ENCODE measurements at places on chromosomes 3 and 15. TPM values are rescaled to one million over a fixed set of nuclear protein-coding genes. Genes with fewer than 3 reads are reported as not detected.

DNA sequence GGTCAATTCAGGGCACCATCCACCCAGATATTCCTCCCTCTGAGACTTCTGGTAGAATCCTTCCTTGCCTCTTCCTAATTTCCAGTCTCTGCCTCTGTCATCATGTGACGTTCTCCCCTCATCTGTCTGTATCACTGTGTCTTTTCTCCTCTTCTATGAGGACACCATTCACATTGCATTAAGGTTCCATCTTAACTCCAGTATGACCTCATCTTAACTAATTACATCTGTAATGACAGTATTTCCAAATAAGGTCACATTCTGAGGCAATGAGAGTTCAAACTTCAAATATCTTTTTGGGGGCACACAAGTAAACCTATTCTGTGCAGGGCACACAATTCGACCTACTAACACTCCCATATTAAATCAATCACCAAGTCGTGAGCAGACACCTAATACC lies 169.7 kb downstream of the FHIT start:
- no peak for DNase-seq

DNA sequence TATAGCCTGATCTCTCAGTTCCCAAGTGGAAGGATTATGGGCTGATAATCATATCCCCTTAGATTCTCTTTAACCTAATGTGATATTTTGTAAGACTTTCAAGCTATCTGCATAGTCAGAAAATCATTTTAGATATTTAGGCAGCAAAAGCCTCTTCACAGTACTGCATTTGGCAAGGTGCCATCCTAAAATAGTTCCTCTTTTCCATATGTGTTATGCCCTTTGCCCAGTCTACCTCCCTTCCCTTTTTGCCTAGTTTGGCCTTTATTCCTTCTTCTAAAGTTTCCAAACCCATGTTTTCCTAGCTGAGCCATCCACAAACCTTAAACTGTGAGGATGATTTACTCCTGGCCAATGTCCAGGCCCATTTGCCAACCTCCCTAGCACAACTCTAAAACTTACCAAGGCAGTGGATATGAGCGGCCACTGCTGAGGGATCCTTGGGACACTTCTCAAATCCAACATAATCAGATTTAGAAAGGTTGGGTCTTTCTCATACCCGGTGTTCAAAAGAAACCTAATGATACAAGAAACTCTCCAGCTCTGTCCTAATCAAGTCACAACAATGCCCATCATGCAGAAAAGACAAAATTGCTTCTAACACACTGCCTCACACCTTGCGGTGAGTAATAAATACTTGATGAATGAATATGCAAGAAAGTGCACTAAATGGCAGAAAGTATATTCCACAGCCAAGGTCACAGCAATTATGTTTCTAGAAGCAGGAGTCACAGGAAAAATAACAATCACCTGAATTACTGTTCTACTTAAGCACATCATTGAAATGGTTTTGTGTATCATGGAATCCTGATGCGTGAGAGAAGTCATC lies 493.9 kb downstream of the NLGN1 start:
- no peak for DNase-seq

GRCh38 chr15:92151741-92152140 lies 241.9 kb upstream of the ST8SIA2 start:
- no peak for DNase-seq

DNA sequence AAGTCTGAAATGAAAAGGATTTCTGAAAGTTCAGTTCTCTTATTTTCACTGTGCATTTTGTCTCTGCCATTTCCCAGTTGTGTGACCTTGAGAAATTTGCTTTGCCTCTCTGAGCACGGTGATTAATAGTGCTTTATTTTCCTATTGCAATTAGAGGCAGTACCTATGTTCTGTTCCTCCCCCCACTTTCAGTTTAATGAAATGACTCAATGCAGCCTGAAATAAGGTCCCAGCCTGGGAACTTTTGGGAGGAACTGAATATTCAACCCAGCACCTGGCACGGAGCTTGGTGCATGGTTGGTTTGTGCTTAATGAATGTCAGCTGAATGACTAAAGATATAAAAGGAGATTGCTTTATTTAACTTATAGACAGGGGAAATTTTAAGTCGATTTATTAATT lies 352.6 kb downstream of the PDCD6IP start:
- no peak for DNase-seq

DNA sequence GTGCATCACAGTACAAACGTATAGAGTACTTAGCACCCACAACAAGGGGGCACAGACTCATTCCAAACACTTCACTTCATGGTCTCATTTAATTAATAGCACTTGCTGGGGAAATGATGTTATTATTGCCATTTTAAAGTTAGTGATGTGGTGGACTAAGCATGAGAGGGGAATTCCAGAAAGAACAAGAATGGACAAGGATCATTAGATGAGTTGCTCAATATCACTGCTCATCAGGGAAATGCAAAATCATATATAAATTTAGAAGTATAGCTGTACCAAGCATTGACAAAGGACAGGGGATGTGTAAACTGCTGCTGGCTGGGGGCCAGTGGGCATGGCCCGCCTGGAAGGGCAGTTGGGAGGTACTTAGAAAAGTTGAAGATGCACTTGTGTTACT lies 14.6 kb downstream of the PRR20G start:
- DNase-seq = no peak

DNA sequence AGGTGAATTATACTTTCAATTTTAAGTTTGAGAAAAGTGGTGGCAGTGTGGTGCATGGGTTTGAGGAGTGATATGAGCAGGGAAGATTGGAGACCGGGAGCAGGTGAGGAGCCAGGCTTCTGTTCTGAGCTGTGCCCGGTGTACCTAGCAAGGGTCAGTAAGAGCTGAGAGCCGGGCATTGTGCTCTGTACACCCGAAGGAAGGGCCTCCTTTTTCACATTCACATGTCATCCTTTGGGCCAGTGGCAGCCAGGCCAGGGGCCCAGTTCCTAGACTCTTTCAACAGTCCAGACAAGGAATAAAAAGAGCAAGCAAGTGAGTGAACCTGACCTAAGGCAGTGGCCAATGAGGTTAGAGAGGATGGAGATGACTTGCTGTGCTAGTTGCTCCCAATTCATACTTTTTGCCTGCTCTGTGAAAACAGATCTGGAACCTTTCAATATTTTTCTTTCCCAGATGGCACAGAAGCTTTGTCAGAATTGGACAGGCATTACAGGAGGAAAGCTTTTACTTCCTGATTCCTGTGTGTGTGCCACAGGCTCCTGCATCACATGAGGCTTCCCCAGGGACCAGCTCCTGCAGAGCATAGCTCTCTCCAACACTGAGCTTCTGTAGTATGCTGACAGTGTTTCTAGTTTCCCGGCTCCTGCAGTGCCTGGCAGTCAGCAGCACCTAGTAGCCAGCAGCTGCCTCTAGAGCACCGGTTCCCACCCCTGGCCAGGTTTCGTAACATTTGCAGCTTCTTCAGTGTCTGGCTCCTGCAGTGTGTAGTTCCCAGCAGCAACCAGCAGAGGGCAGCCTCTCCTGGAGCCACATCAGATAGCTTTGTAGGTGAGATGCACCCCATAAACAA lies 5.3 kb upstream of the TRA2B start:
- peak; percentile 91 for DNase-seq

DNA sequence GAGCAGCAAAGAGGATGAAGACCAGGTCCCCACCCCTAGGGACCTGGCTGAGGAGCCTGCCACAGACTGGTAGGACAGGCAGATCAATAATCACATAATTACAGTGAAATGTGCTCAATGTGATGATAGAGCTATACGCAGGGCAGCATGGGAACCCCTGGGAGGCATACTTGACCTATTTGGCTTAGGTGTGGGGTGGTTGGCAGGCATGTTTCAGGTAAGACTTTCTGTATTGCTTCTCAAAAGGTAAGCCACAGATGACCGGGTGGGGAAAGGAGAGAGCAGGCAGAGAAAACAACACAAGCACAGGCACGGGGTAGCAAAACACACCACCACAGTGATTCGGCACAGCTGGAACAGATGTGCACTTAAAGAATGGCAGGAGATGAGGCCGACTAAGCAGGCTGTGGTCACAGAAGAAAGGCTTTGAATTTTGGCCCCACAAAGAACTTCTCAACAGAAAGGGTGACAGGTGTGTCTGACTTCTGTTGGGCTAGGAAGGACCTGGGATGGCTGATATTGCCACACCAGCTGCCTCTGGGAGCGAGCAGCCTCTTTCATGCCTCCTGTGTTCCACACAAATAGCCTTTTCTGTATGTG lies 64.1 kb downstream of the ABCC5 start:
- no peak for DNase-seq

DNA sequence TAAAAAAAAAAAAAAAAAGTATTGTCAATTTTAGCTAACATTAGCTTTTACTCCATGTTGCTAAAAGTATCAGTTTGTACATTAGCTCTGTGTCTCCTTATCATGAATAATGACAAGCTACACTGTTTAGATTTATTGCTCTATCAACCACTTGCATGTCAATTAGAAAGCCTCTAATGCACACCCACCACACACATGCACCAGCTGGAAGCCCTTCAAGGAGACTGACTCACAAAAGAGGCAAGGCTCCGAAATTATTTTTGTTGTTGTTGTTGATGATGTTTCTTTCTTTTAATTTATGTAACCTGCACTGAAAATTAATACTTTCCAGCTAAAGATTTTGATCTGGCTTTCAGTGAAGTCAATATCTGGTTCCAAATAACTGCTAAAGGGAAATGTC lies 71.5 kb downstream of the ETFA start:
- DNase-seq = no peak

DNA sequence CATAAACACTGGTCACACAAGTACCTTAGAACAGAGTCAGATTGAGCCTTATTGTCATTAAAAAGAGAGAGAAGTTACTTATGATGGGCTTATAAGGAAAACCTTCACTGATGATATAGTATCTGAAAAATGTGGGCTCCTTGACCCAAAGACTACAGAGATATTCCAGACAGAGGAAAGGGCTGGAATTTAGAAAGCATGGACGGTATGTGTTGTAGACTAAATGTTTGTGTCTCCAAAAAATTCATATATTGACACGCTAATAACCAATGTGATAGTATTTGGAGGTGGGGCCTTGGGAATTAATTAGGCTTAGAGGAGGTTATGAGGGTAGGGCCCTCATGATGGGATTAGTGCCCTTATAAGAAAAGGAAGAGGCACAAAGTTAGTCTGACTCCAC lies 61.0 kb upstream of the DAZL start:
- no peak for DNase-seq

GRCh38 chr3:143640774-143641173 lies 207.5 kb downstream of the SLC9A9 start:
- no peak for DNase-seq

- no peak for DNase-seq
Observed at GRCh38 chr15:97383516-97383915, 577.0 kb upstream of the ARRDC4 start.

GRCh38 chr15:69908590-69909420 lies 188.9 kb downstream of the TLE3 start:
- DNase-seq = no peak

- DNase-seq = no peak
Observed at GRCh38 chr3:7779331-7779730, 722.3 kb upstream of the LMCD1 start.

GRCh38 chr3:194482196-194482593 lies 4.6 kb downstream of the ATP13A3 start:
- no peak for DNase-seq

DNA sequence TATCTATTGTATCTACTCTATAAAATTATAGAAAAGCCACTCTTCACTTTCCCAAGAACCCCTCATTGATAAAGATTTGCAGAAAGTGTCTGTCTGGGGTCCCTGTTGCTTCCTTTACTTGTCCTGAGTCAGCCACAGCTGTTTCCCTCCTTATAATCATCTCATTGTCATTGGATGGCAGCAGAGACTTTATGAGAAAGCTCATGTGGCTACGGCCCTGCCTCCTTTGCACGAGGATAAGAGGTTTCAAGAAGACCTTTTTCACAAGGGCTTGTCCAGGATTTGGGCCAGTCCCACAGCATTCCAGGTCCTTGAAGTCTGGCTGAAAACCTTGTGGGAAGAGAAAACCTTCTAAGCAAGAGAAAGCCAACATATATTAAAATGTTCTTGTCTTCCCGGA lies 41.9 kb upstream of the THBS1 start:
- DNase-seq = no peak

DNA sequence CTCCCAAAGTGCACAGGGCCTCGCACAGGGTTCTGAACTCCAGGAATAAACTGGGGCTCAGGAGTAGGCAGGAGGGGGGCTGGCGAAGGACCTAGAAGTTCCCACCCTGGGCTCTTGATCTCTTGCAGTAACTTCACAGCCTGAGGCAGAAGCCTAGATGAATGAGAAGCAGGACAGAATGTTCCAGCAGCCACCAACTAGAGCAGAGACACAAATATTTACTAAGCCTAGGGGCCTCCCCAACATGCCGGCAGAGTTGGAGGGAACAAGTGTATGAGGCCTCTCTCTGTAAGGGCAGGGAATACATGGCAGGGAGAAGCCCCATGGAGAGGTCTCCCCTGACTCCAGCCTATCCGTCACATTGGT lies 25.3 kb upstream of the C15orf39 start:
- no peak for DNase-seq

GRCh38 chr15:82315519-82316246 lies 33.6 kb downstream of the GOLGA6L10 start:
- DNase-seq = no peak

DNA sequence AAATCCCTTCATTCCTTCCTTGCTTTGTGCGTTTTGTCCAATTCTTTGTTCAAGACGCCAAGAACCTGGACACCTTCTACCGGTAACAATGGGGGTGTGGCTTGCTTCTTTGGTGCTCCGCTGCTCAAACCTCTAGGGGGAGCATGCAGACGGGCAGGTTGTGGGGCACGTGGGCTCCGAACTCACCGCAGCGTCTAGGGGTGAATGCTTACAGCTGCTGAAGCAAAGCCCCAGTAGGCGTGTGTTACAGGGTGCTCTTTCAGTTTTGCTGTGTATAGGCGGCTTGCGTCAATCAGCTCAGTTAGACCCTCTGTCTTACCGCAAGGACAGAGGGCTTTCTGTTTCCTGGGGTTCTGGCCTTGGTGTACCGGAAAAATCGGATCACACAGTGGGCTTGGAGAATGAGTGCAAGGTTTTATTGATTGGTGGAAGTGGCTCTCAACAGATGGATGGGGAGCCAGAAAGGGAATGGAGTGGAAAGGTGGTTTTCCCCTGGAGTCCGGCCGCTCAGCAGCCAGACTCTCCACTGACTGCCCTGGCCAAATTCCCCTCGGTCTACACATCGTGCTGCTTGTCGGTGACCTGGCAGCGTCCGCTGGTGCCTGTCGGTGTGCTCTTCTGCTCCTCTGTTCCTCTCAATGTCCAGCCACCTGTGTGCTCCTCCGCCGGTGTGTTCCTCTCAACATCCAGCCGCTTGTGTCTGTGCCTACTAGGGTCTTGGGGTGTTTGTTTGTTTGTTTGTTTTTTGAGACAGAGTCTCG lies 1.2 kb upstream of the LRRC34 start:
- DNase-seq = peak; percentile 93

- no peak for DNase-seq
Observed at GRCh38 chr3:44870375-44871061, 3.9 kb upstream of the TGM4 start.

GRCh38 chr15:70777170-70777926 lies 14.0 kb upstream of the UACA start:
- DNase-seq = no peak

GRCh38 chr3:148971401-148972163 lies 19.8 kb upstream of the GYG1 start:
- no peak for DNase-seq

The CD200 gene
- total RNA-seq = 3.6 TPM

The TJP1 gene
- not detected for total RNA-seq

The REC114 gene
- not detected for total RNA-seq

The FAM43A gene
- 1.6 TPM for total RNA-seq

The STRIT1 gene
- not detected for total RNA-seq

The GOLGA8M gene
- 4.4 TPM for total RNA-seq

The FANCD2 gene
- 75.1 TPM for total RNA-seq

The TF gene
- total RNA-seq = 0.16 TPM

The SCG5 gene
- 4.3 TPM for total RNA-seq

The DAZL gene
- 0.07 TPM for total RNA-seq

The TLR9 gene
- 0.64 TPM for total RNA-seq

All from activated CD8-positive, alpha-beta memory T cell treated with anti-CD3 and anti-CD28 coated beads, Interleukin-2, amount 10 ng/mL, durations not matched to agents 7 days and 5 days (primary cell).